ENCODE measurements at places on chromosomes 6 and 20. TPM values are rescaled to one million over a fixed set of nuclear protein-coding genes. Genes with fewer than 3 reads are reported as not detected.

Gene SDC4
- polyA plus RNA-seq: 8.5 TPM

Gene GLP1R
- polyA plus RNA-seq: not detected

Gene HLA-DQB2
- 0.32 TPM for polyA plus RNA-seq

Gene PRSS16
- polyA plus RNA-seq: 0.27 TPM

Gene PLG
- polyA plus RNA-seq: 2.3 TPM

Gene CCDC28A
- polyA plus RNA-seq: 10.4 TPM

Gene CNR1
- polyA plus RNA-seq: 0.32 TPM

Gene BTNL2
- polyA plus RNA-seq: 0.18 TPM

Gene OXT
- polyA plus RNA-seq: 0.47 TPM

DNA sequence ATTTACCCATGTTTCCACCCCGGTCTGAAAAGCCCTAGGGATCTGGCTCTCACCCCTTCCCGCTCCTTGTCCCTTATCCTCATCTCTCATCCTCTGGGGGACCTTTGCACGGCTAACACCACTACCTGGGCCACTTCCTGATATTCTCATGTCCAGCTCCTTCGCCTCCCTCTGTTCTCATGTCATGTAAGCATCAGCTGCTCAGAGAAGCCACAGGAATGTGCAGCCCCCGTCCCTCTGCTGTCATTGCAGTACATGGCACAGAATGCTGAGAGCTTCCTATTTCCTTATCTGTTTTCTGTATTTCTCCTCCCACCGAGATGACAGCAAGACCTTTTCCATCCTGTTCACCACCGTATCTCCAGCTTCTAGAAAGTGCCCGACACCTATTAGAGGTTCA, 102.4 kb downstream of the MTHFD1L start:
- DNase-seq: no peak

- DNase-seq: no peak
These were observed 580.0 kb upstream of the MARCKS start for GRCh38 chr6:113277111-113277510.

DNA sequence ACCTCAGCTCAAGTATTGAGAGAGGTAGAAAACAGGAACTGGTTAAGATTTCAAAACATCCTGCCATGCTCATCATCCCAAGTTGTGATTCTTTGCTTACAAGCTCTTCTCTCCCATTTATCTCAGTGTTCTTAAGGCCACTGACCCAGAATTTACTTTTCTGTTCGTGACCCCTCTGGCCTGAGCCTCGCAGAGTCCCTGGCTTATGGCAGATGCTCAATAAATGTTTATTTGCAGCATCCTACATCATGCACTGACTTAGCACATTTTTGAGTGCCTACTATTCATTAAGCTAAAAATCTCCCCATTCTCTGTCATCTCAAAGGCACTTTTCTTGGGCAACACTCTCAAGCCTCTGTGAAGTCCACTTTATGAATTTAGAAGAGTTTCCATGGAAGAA, 33.4 kb upstream of the MC3R start:
- DNase-seq: no peak

DNA sequence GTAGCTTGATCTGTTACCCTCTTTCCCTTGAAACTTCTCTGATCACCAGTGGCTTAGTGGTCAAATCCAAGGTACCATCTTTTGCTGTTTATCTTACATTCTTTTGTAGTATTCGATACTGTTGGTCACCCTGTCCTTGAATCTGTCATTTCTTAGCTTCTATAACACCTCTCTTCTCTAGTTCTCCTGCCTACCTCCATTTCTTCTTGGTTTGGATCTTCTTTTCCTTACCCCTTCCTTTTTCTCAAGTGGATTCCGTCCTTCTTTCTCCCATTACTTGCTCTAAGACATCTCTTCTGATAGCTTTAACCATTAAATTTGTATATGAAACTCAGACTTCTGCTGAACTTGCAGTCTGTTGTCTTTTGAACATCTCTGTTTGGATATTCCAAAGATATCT, 39.9 kb downstream of the QKI start:
- DNase-seq: no peak

- DNase-seq: no peak
These were observed 20.1 kb downstream of the ZNF831 start for GRCh38 chr20:59183751-59184150.

GRCh38 chr20:2246069-2246491, 49.7 kb upstream of the TGM3 start:
- no peak for DNase-seq

- DNase-seq: no peak
These were observed 126.6 kb upstream of the NAA20 start for GRCh38 chr20:19890445-19891051.

DNA sequence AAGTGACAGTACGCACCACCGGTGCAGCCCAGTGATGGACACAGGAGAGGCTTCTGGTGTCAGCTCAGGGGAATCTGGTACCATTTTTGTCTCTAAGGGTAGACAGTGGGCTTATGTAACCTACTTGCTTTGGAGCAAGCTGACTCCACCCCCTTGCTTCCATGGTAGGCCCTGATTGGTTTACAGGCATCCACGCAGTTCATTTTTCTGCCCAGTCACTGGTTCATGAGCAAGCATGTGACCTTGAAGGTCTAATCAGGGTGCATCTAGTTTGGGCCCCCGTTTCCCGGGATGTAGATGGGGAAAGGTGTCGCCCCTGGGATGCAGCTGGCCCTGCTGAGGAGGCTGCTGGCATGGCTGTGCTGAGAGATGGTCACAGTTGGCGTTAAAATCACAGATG, 244.8 kb upstream of the KCNG1 start:
- no peak for DNase-seq

DNA sequence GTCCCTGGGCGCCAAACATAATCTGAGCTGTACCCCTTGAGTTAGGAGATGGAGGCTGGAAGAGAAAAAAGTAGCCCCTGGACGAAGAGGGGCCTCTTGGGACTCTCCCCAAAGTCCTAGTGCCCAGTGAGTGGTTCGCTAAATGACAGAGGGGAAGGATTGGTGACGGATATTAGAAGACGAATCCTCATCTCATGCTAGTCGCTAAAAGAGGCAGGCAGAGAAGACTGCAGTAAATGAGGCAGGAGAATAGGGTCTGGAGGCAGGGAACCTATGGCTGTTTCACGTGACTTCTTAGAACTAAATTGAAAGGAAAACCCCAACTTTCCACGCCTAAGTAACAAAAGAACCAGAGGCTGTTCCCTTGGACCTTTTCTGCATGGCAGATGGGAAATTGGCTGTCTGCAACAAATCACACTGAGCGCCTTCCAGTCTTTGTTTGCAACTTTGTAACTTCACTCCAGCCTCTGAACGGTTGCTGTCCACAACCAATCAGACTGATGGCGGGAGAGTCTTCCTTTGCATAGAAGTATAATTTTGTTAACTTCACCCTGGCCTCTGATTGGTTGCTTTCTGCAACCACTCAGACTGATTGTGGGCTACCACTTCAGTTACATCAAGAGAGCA, 731 bp upstream of the RBL1 start:
- no peak for DNase-seq

DNA sequence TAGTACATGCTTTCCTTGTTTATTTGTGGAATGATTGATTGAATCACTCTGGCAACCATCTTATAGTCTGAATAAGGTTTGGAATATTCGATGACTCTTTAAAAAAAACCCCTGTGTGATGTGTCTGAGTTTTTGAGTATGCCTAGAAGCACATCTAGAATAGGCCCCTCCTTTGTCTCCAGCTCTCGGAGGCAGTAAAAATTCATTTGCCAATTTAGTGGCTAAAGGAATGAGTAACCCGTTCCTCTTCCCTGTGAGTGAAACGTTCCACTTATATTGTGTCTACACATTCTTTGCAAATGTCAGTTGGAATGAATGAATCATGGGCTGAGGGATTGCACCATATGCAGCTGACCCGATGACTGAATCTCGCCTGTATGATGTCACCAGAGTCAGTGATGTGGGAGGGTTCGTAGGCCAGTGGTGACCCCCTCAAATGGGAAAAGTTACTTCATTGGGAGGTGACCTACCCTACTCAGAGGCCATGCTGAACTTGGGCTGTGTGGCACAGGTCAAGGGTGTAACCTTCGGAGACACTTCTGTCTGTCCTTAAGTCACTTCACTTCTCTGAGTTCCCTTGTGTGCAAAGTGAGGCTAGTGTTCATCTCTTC, 21.6 kb downstream of the MOCS3 start:
- no peak for DNase-seq

DNA sequence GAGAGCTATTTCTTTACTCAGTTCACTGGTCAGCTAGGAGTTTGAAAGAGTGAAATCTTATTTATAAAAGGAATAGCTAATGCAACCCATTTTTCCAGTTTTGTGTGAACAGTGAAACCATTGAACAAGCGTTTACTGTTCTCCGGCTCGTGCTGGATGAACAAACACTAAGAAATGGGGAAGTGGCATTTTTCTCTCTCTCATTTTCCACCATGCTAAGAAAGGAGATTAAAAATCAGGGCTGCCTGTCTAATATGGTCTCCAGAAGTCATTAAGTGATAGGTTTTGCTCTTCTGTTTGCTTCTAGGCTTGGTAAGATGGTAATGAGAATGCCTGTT, 774 bp upstream of the SFT2D1 start:
- no peak for DNase-seq

- no peak for DNase-seq
These were observed 28.8 kb upstream of the TULP4 start for GRCh38 chr6:158283304-158283980.

DNA sequence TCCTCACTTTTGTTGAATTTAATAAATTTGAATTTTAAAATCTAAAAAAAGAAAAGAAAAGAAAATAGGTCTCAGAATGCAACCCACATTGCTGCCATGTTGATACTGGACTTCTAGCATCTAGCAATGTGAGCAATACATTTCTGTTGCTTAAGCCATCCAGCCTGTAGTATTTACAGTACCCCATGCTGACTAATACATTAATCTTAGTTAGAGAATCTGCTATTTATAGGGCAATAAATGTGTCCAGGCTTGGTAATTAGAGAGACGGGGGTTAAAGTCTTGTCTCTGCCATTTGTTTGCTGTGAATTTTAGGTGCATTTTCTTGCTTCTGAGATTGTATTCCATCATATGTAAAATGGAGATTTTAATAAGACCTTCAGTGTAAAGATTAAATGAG, 471.3 kb downstream of the DHX35 start:
- no peak for DNase-seq

DNA sequence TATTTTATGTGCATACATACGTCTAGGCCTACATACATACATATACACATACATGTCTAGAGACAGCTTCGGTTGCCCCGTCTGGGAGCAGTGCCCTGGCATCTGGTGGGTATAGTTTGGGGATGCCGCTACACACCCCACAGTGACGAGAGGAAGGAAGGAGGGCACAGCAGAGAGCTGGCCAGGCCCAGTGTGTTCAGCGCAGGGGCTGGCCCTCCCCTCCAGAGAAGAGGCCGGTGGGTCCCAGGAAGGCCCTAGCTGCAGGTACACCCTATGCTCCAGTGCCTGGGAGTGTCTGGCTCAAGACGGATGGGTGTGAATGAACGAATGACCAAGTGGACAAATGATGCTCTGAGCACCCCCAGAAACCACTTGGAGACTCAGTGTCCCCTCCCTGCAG, 284.6 kb downstream of the CDH4 start:
- no peak for DNase-seq

DNA sequence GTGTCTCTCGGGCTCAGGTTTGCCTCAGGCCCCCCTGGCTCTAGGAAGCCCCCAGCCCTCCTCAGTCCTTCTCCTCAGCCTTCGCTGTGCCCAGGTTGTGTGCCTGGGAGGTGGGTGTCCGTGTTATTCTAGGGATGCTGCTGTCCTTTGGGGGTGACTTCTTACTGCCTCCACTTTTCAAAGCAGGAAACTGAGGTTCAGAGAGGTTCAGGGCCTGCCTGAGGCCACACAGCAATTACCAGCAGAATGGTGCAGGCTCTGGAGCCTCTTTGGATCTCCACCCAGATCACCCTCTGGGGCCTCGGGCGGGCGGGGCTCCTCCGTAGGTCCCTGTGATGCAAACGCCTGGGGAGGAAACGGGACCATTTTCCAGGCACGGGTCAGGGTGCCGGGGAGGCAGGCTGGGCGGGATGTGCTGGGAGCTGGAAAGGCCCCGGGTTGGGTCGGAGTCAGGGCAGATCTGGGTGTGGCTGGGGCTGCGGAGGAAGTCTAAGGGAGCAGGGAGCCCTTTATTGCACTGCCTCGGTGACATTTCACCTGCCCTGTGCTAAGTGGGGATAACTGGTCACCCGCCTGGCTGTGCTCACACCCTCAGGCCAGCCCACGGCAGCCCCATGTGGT, 23.2 kb downstream of the GATA5 start:
- no peak for DNase-seq

Data from forelimb muscle (tissue), 1 donor.